Fibroblast of upper back skin (primary cell): ENCODE measurements at places on chromosomes 16 and 17.

- no peak for DNase-seq
Observed at GRCh38 chr17:73471924-73472323, 160.1 kb upstream of the CDC42EP4 start.

GRCh38 chr17:58956997-58957724 lies 149.5 kb downstream of the TRIM37 start:
- DNase-seq, result peak; percentile 20

- no peak for DNase-seq
Observed at GRCh38 chr17:58181796-58182195, 10.7 kb upstream of the EPX start.

GRCh38 chr17:34275881-34276280 lies 5.9 kb downstream of the CCL7 start:
- peak; percentile 94 for DNase-seq

- no peak for DNase-seq
Observed at GRCh38 chr17:74119965-74120364, 83.5 kb upstream of the RPL38 start.

- DNase-seq, result no peak
Observed at GRCh38 chr17:9850151-9850550, 24.4 kb downstream of the GLP2R start.

DNA sequence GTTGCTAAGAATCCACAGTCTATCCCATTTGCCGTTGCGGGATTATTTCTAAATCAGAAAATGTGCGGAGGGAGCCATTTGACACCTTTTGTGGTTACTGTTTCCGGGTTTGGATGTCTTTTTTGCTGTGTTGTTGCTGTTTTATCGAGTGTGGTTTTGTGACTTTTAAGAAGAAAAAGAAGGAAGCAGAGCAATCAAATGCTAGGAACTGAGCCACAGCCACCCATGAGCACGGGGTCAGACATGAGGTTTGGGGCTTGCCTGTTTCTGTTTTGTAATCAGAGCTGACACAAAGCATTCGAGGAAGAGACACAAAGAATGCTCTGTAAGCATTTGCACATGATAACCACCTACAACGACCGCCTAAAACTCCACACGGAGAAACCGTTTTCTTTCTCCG lies 53.1 kb upstream of the CHMP6 start:
- DNase-seq, result no peak

DNA sequence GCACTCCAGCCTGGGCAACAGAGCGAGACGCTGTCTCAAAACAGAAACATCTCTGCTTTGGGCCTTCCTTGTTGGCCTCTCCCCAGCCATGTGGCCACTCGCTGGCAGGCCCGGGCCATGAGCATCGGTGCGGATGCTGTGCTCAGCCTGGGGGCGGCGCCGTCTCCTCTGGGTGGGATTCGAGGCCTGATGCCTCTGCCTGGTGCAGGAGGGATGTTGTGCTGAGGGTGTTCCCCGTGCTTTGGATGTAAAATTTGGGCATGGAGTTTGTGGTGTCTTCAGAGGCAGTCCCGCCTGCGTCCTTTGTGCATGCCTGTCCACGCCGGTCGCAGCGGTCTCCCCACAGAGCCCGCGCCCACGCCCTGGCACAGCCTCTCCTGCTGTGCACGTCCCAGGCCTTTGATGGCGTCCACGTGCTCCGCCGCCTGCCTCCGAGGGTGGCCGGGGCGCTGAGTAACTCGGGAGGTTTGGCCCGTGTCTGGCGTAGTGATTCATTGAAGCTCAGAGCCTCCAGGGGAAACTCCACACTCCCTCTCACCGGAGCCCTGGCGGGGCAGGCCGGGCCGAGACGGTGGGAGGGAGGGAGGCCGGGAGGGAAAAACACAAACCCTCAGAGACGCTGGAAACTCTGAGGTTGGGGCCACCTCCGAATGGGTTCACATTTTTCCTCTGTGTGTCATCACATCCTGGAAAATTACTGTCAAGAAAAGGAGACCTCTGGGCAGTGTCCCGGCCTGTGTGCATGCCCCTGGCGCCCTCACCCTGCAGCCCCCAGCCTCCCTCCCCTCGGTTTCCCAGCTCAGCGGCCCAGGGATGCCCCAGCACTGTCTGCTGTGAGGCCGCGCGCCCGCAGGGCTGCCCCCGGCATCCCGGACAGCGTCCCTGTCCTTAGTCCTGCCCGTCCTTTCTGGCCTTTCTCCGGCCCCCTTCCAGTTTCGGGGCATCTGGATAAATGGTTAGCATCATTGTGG lies 19.0 kb downstream of the CENPX start:
- DNase-seq, result peak; percentile 97

DNA sequence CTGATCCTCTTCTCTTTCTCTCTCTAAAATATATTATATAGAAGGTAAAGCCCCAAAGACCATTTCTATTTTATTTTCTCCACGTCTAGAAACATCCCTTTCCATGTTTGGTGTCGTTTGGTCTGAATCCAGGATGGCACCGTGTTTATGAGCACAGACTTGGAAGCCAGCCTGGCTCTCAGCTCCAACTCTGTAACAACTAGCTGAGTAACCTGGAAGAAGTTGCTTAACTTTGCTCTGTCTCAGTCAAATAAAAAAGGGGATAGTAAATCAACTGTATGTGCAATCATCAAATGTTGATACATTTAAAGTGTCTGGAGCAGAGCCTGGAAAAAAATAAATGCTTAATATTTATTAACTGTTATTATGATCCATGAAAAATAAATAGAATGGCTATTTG lies 249.8 kb upstream of the MAF start:
- DNase-seq, result no peak

GRCh38 chr17:27466376-27466742 lies 10.1 kb downstream of the KSR1 start:
- no peak for DNase-seq

DNA sequence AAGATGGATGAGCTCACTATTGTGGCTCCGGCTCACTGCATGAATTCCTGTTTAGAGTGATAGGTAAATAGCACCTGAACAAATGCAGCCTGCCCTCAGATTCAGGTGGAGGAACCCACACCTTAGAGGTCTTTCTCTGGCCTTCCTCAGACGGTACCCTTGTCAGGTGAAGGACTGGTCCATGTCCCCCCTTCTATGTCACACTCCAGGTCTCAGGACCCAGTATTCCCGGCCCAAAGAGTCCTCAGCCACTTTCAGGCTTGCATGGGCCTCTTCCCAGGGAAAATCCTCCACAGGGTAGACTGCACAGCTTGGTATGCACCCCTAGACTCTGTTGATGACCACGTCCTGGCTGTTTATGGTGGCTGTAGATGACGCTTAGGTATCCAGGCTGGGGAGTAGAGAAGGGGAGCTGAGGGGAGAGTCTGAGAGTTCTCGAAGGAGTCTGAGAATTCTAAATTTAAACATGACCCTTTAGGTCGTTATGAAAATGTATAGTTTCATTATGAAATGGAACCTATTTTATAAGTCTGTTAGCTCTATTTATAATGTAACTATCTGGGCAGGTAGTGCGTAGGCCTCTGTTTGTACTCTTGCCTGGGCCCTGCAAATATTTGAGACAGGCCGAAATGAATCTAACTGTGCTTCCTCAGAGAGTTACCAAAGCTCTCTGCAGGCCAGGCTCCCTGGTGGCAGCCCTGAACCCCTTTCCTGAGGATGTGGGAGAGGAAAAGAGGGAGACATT lies 32.5 kb upstream of the CCR7 start:
- no peak for DNase-seq

GRCh38 chr17:2028737-2029136 lies 1.2 kb upstream of the DPH1 start:
- no peak for DNase-seq

- DNase-seq, result peak; percentile 32
Observed at GRCh38 chr16:57166951-57167350, 18.9 kb downstream of the PSME3IP1 start.

DNA sequence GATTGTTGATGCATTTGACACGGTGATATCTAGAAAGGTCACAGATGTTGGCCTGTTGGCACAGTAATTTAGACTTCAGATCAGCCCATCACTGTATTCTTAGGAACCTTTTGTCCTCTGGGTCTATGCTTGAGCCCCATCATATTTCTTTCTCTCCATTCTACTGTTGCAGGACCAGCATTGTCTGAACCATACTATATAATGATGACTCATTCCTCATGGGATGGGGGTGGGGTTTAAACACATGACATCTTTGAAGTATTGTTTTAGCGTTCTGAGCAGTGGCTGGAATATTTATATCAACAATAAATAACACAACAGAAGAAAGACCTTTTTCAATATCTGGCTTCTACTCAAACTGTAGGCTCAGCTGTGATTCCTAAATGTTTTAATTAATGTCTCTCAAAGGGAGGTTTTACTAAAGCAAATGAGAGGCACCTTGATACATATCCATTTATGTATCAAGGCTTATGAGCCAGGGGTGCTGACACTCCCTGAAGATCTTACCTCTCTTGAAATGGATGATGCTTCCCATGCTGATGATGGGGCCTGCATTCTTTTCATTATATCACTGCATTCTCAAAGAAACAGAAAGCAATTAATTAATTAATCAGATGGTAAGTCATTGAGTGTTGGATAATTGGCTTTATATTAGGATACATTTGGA lies 379.0 kb upstream of the GOT2 start:
- DNase-seq, result no peak

DNA sequence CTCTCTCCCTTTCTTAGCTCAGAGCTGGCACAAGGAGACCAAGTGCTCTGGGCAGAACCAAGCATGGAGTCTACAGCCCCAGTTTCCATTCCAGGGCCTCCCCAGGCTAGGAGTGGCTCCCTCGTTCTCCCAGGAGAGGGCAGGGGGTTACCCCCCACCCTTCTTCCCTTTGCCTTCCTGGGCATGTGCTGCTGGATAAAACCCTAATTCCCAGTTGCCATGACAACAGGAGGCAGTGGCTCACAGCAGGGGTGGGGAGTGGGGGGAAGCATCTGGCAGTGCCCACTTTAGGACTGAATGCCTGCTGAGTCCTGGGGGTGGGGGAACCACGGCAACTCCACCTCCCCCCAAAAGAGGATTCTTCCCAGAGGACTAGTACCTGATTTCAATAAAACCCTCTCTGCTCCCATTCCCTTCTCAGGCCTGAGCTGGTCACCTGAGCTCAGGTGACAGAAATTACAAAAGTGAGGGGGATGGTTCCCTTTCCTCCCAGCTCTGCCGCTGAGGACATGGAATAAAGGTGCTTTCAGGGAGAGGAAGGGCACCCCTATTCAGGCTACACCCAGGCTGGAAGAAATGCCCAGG lies 1.8 kb downstream of the MPP2 start:
- DNase-seq, result no peak

GRCh38 chr17:68570526-68570925 lies 30.6 kb downstream of the FAM20A start:
- DNase-seq, result no peak

DNA sequence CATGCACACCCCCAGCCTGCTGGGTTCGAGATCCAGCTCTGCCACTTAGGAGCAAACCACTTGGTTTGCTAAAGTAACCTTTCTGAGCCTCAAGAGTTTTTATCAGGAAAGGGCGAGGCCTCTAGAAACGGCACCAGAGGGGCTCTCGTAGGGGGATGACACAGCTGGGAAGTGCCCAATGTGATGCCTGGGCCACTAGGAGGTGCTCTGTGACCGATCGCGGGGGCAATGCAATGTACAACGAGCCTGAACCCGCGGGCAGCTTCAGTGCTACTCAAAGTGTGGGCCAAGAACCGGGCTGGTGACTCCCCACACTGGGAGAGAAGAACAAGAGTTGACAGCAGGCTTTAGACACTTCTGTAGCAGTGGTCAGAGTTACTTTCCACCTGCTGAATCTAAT lies 9.4 kb downstream of the C16orf89 start:
- DNase-seq, result no peak

DNA sequence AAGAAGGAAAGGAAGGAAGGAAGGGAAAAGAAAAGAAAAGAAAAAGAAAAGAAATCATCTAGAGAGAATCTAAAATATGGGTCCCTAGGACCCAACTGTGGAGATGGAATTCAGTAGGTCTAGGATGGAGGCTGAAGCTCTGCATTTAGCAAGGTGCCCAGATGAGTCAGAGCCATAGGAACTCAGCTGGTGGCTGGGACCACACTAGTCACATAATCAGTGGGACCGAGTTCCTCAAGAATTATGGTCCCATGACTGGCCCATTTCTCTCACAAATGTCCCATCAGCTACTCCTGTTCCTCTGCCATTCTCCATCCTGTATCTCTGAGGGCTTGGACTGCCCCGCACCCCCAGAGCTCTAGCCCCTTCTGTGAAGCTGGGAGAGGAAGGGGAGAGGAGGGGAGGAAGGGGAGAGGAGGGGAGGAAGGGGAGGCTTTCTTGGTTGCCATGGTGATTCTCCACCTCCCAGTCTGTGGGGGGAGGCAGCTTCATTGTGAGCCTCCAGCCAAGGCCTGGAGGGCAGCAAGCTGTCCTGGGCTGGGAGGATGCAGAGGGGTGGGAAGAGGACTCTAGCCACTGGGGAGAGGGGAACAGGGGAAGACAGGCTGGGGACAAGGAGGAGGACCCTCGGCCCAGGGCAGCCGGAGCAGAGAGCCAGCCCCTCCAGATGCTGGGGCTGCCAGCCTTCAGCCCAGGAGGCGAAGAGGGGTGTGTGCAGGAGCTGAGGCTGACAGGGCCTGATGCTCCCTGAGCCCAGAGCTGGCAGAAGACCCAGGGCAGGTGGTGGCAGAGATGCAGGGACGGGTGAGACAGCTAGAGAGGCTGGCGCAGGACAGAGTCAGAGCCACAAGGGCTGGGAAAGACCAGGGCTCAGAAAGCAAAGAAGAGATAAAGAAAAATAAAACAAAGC lies 37.8 kb upstream of the LHX1 start:
- no peak for DNase-seq

GRCh38 chr17:77697480-77698400 lies 260.8 kb upstream of the TNRC6C start:
- no peak for DNase-seq

- no peak for DNase-seq
Observed at GRCh38 chr16:26102369-26102768, 410.6 kb downstream of the HS3ST4 start.

- DNase-seq, result no peak
Observed at GRCh38 chr17:78823282-78824046, 17.1 kb downstream of the USP36 start.

GRCh38 chr17:38914741-38915638 lies 10.4 kb upstream of the LASP1NB start:
- DNase-seq, result no peak

DNA sequence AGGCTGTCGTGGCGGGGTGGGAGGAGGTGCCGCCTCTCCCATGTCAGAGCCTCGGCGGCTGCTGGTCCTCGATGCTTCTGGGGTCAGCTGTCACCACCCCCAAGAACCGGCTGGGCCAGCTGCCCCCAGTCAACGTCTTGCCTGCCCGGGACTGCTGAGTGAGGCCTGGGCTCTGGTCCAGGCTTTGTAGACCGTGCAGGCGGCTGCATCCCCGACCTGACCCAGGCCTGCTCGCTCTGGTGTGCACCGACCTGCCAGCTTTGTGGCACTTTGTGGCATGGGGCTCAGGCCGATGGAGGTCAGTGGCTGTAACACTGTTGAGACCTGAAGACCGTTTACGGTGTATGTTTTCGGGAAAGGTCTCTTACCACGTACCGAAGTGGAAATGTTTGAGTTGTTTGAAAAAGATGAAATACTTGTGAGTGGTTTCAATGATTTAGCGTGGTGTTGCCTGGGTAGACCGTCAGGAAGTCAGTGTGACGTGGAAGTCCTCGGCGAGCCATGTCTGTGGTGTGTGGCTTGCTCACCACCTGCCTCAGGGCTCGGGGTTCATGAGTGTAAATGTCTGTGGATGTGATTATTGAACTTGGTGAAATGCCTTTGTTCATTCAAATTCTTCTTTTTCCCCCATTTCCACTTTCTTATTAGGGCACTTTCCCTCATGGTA lies 53.2 kb upstream of the ZNF750 start:
- DNase-seq, result no peak

GRCh38 chr17:77546772-77547241 lies 406.0 kb downstream of the SEC14L1 start:
- no peak for DNase-seq
